IMR-90 (cell line): ENCODE measurements at places on chromosomes 3 and 15. TPM values are rescaled to one million over a fixed set of nuclear protein-coding genes. Genes with fewer than 3 reads are reported as not detected.

- no peak for DNase-seq
Observed at GRCh38 chr15:85743392-85744055, 51.2 kb downstream of the KLHL25 start.

DNA sequence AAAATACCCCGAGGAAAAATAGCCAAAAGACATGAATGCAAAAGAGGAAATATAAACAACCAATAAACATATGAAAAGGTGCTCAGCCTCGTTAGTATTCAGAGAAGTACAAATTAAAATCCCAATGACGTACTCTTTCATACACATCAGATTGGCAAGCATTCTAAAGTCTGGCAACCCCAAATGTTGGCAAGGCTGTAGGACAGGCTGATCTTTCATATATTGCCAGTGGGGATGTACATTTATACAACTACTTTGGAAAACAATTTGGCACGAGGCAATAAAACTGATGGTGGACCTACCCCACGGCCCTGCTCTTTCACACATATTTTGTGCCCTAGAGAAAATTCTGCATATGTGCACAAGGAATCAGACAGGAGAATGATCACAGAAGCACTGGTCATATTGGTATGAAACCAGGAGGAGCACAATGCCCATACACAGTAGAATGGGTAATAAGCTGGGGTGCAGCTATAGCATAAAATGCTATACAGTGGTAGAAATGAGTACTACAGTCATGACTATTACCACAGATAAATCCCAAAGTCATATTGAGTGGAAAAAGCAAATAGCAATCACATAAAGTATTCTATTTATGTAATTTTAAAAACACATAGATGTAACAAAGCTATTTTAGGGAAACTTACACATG, 176.0 kb upstream of the SLC24A5 start:
- DNase-seq: no peak

DNA sequence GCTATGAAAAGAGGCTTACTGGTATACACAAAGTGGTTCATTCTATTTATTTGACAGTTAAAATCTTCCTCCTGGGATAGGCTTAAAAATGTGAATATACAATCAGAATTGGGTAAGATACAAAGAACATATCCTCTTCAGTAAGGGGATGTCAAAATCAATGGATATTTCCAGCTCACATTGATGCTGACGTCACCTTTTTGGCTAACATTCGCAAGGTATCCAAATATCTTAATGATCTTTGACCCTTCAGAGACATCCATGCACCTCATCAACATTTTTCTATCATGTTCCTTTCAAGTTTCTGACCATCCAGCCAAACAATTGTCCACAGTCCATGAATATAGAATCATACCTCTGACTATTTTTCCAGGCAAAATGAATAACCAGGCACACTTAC, 697.3 kb downstream of the NR2F2 start:
- no peak for DNase-seq

Gene KNL1
- total RNA-seq: 25.1 and 32.5 TPM in 2 replicates

- peak; percentile 88 for DNase-seq
Observed at GRCh38 chr3:196144383-196145105, 62.7 kb upstream of the TFRC start.

Gene CCRL2
- total RNA-seq: 0.28 and 0.36 TPM in 2 replicates

DNA sequence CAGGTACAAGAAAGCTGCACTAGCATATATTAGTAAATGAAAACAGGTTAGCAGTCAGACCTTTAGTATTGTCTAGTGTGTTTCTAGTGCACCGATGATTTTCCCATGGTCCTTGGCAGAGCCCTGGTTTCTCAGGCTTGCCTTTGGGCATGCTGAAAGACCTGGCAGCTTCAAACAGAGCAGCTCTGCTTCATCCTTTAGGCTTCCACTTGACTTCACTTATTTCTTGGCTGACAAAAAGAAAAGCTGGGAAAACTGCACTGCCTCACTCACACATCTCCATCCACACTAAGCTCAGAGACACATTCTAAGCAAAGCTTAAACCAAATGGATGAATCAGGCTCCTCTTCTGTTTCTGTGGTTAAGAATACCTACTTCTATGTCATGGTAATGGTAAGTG, 374.8 kb upstream of the PDZRN3 start:
- no peak for DNase-seq

- DNase-seq: no peak
Observed at GRCh38 chr3:186098740-186099139, 10.1 kb downstream of the ETV5 start.

DNA sequence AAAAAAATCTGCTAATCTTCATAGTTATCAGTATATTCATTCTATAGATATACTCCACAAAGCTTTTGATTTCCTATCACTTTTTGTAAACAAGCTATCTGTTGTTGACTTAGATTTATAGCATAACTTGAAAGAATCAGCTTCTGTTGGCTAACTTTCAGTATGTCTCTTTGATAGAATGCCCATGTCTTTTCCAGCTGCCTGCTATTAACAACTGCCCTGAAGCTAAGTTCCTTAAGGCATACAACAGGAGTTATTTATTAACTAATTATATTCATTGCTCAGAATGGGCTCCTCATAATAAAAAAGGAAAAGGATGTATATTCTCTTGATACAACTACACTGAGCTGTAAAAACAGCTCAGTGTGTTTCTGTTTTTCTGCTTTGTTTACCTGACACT, 293.9 kb downstream of the TUSC7 start:
- no peak for DNase-seq

Gene RBM5
- 121 and 122 TPM in 2 replicates for total RNA-seq

DNA sequence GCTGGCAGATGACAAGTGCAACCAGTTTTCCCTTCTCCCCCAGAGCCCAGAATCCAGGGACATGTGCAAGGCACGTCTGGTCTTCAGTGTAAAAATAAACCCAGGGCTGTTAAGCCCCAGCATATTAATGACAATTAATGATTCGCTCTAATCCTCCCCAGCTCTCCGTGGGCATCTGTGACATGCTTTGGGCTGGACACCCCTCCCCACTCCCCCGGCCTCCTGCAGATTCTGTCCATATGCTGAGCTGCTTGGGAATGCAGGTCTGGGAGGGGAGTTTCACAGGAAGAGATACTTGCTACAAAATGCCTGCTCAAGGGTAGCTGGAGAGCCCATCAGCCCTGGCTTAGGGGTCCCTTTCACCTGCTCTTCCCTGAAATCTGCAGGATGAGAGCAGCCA, 43.0 kb upstream of the NTRK3 start:
- no peak for DNase-seq

DNA sequence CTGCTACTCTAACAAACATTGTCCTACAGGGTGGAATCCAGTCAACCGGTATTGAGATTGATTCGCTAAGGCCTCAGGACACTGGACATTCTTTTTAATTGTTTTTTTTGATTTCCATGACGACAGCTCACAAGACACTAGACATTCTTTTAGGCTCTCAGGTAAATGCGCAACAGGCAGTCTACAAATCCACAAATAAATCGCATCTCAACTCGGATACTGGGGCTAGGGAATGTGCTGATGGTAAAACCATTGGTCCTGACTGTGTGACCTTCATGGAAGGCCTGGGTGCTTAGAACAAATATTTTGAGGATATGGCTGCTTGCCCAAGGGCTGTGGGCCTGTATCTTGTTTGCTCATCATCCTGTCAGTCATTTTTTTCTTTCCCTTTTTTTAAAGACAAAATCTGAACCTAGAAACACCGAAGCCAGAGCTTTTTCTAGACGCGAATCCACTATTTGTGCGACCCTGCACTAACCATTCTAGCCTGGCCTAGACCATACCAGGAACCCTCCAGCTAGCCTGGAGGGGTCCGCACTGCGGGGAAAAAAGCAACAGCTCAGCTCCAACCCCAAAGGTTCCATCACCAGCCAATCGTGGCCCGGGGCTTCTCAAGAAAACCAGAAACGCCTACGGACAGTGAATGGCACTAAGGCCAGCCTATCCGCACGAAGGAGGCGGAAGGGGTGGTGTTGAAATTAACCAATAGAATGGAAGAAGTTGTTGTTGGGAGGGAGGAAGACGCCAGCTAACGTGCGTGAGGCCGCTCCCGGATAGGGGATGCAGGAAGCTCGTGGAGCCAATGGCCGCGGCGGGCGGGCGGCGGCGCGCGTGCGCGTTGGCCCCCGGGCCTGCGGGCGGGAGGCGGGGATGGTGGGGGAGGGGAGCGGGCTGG, 18.1 kb upstream of the CHD2 start:
- DNase-seq: peak; percentile 100

Gene WDR72
- total RNA-seq: not detected in 2 replicates

GRCh38 chr3:125043599-125044151, 12.1 kb downstream of the HEG1 start:
- no peak for DNase-seq

GRCh38 chr3:123332124-123332641, 116.7 kb downstream of the ADCY5 start:
- DNase-seq: no peak

Gene SPRED1
- total RNA-seq: 17.9 and 38.3 TPM in 2 replicates

DNA sequence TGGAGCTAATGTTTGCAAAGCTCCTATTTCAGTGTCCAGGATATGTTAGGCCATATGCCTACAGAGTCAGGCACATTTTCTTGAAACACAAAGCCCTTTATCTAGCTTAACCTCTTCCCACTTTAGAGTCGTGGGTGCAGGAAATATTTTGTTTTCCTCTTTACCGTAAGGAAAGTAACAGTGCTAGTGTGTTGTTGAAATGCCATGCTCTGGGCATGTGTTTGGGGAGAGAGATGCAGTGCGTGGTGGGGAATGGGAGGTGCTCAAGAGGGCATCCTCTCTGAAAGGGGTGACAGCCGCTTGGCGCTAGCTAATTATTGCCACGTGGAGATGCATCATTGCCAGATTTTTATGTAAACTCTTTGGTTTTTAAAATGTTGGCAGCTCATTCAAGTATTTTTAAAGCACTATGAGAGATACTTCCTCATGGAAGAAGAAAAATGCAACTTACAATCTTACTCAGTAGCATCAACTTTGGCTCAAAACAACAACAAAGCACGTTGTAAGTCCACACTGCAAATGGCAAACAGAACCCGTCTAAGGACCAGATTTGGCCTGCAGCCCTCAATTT, 152.6 kb downstream of the LPP start:
- no peak for DNase-seq

Gene BTBD1
- 78.7 and 90.5 TPM in 2 replicates for total RNA-seq

DNA sequence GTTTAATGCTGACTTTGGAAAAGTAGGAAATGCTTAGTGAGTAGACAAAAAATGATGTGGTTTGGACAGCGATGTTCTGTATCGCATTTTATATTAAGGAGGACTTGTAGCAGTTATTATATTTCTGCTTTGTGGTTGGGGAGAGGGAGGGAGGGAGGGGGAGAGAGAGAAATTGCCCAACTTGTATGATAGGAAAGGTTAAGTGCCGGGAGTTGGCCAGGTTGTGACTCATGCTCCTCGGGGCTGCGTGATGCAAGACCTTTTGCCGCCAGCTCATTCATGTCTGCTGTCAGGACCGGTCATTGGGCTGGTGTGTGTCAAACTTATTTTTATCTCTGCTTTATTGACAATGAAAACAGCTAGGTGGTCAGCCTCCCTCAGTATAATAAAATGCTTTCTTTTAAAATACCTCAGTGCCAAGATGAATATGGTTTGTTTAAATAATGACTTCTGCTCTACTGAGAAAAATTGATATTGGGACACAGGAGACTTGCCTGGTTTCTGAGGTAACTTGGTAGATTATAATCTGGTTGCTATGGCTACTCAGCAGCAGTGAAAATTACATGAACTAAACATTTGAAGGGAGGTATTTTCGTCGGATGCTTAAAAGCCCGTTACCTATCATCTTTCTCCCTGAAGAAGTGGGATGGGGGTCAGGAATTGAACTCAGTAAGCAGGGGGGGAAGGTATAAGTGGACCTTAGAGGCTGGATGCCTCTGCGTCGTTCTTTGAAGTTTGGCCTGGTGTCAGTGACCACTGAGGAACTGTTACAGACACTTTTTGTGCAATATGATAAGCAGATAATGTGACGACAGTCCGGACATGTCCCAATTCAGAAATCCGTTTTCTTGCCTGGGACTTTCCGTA, 90.7 kb downstream of the FNDC3B start:
- DNase-seq: peak; percentile 99

DNA sequence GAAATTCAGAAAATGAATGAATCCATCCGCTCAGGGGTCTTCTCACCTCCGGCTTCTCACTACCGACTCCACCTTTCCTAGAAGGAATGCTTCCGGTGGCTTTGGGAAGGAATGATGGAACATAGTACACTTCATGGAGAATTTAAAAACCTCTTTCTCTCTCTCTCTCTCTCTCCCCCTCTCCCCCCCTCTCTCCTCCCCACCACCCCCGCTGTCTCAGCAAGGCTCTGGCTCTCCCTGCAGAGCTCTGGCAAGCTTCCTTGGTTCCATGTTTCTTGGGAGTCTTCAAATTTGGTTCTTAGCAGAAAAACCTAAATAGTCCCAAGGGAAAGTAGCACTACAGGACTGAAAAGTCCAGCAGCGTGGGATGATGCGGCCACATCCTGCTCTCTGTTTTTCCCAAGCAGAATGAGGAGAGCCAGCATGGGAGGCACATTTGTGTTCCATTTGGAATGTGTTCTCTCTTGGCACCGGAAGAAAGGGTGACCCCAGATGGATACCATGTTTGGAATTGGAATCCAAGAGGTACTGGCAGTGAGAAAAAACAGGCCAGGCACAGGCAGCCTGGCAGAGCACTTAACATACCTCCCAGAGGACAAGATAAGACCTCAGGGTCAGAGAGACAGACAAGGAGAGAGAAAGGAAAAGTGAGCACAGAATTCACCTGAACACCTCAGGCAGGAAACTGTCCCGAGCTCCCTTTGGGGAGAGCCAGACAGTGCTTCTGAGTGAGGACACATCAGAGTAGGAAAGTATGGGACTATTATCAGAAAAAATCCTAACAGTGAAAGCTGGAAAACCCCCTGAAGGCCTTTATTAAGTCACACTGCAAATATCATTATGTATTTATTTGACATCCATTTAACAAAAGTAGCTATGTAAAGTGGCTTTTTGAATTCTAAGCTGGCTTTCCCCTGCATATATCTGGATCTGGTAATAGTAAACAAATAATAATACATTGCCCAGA, at the start of gene POPDC2:
Gene POPDC2, minus strand, starts transcription at position 116 of the 967 bp plus-strand sequence. CDS start 166 bp downstream, outside the sequence.
- no peak for DNase-seq

DNA sequence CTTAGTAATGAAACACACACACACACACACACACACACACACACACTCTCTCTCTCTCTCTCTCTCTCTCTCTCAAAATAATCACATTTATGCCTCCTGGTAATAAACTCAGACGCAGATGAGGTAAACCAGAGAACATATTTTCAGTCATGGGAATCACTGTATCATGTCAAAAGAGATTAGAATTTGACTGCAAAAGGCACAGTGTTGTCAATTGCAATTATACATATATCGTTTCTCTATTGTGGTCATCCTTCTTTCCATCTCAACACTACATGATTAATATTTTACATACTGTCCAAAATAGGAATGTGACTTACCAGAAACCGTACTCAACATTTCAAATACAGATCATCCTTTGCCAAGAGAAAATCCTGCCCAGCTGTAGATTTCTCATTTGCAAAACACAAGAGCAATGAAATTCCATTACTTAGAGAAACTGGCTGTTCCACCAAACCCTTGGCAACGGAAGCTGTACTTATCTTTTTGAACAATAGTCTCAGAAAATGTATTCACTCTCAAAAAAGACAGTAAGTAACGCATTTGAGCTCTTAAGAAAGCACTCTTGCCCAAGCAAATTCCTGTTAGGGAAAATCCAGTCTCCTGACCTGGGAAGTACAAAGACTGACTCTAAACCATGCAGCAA, 24.3 kb downstream of the PDZRN3 start:
- DNase-seq: peak; percentile 42

Gene RPL15
- 1,419 and 2,730 TPM in 2 replicates for total RNA-seq

Gene MOBP
- total RNA-seq: not detected in 2 replicates
